ENCODE measurements at places on chromosomes 2 and 18.

- no peak for DNase-seq
- H3K27me3 ChIP-seq, result no peaks in the 10 kb centered on the region
- H3K36me3 ChIP-seq, result no peaks in the 10 kb centered on the region
- no peak overlapping the region for H3K27ac ChIP-seq
- no peaks in the 10 kb centered on the region for H3K4me1 ChIP-seq
- no peak overlapping the region for H3K4me3 ChIP-seq
These were observed 71.4 kb upstream of the ZNF385B start for GRCh38 chr2:179932786-179933185.

GRCh38 chr2:118817469-118817868, 30.0 kb downstream of the EN1 start:
- H3K27me3 ChIP-seq, result peaks cover 3% of the 10 kb centered on the region
- no peak for DNase-seq
- H3K36me3 ChIP-seq, result no peaks in the 10 kb centered on the region
- H3K27ac ChIP-seq, result no peak overlapping the region
- no peak overlapping the region for H3K4me3 ChIP-seq

DNA sequence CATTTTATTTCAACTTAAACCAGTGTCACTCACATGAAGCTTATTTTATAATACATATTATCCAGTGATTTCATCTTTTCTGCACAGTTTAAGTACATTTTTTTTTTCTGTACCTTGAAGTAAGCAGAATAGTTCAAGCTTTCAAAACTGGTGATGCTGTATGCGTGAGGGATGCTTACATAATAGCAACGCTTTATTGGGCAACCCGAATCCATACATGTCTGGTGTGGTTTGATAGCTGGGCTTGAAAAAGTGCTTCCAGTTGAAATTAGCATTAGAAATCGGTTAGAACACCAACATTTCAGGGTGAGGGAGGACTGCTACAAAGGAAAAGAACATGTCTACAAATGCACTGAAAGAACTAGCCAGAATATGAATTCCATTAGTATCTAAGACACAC, 117.4 kb downstream of the MBP start:
- H3K4me1 ChIP-seq, result no peaks in the 10 kb centered on the region
- no peaks in the 10 kb centered on the region for H3K36me3 ChIP-seq
- peaks cover 11% of the 10 kb centered on the region for H3K27me3 ChIP-seq
- H3K4me3 ChIP-seq, result no peak overlapping the region
- no peak for DNase-seq

DNA sequence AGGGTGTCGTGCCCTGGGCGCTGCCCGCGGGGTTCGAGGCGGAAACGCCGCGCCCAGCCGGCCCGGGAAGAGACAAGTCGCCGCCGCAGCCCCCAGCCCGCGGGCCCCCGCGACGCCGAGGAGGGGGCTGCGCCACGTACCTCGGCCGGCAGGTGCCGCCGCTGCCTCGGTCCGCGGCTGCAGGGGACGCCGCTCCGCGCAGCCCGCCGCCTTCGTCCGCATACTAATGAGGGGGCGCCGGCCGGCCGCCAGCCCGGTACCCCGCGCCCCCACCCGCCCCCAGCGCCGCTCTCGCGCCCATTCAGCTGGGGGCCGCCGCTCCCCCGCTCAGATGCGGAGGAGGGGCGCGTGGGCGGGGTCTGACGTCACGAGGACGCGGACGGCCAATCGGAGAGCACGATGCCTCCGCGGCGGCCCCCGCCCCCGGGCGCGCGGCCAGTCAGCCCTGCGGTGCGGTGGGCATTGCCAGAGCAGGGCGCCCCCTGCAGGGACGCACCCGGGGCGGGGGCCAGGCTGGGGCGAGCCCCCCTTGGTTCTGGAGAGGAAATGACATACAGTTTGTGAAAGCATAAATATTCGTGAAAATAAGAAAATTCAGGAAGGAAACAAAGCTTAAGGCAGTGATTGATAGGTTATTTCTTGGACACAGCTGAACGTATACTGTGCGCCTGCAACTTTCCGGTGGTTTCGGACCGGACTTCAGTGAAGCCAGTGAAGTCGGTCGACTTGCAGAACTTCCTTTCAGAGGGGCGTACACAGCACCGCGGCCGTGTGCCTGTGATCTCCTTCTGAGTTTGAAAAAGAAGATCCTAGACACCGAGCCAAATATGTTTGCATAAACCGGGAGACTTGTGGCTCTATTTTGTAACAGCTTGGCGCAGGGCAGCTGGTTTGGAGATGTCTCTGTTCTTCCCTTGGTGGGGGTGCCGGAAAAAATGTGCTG, at the start of gene ST3GAL5:
TSS of gene ST3GAL5 (minus strand) at position 307 of the 943 bp plus-strand sequence. CDS start at position 222, 85 bp downstream.
- no peaks in the 10 kb centered on the region for H3K27me3 ChIP-seq
- no peaks in the 10 kb centered on the region for H3K36me3 ChIP-seq
- peak; percentile 95 for DNase-seq

GRCh38 chr2:191760655-191761262, 82.8 kb downstream of the NABP1 start:
- no peak overlapping the region for H3K27ac ChIP-seq
- H3K4me3 ChIP-seq, result no peak overlapping the region
- H3K27me3 ChIP-seq, result peaks cover 1% of the 10 kb centered on the region
- no peaks in the 10 kb centered on the region for H3K36me3 ChIP-seq
- DNase-seq, result no peak
- no peaks in the 10 kb centered on the region for H3K4me1 ChIP-seq

All from osteoblast (primary cell).